Astrocyte of the spinal cord (primary cell): ENCODE measurements at places on chromosomes 13 and 19.

- DNase-seq, result no peak
Measured at GRCh38 chr19:46022061-46022430, 807 bp downstream of the PGLYRP1 start.

DNA sequence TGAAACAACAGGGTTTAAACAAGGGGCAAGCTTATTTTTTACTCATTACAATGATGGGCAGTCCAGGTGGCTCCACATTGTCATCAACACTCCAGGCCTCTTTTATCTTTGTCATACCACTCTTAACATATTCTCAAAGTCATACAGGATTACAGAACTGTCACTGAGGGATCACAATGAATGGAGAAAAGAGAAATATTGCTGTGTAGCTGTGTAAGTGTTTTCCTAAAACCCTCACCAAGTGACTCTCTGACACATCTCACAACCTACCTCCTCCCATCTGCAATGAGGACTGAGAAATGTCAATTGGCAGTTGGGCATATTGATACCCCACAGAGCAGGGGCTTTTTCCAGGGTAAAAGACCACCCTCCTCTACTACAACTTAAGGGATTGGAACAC is 562.1 kb downstream of the TBC1D4 start:
- DNase-seq, result no peak

DNA sequence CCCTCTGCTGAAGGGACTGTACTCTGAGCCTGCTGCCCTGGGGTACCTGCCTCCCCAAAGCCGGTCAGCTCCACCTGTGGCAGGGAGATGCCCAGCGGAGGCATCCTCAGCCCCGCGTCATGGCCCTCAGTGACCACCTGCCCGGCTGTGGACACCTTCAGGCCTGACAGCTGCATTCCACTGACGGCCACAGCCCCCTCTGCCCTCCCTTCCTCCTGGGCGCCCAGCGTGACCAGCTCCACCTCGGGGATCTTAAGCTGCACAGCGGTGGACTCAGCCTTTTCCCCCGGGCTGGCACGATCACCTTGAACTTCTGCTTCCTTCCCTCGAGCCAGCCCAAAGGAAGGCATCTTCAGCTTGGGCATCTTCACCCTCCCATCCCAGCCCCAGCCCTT is 4.8 kb upstream of the HIPK4 start:
- no peak for DNase-seq

DNA sequence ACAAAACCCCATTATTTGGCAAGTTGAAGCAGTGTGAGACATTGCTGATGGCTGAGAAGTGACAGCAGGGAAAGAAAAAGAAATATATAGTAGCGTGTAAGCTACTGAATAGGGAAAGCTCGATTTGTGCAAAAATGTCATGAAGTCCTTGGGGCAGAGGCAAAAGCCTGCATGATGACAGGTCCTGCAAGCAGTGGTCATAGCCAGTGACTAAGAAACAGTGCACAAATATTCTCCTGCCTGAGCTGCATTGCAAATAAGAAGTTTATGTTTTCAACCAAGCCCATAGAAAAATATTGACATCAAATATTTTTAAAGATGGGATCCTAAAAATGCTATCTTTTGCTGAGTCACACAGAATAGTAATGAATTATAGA is 270.0 kb downstream of the SLITRK6 start:
- DNase-seq, result peak; percentile 16

- DNase-seq, result no peak
Measured at GRCh38 chr19:38375748-38376147, 1.4 kb downstream of the PSMD8 start.

- DNase-seq, result no peak
Measured at GRCh38 chr19:56718231-56718630, 46.7 kb upstream of the ZNF835 start.

DNA sequence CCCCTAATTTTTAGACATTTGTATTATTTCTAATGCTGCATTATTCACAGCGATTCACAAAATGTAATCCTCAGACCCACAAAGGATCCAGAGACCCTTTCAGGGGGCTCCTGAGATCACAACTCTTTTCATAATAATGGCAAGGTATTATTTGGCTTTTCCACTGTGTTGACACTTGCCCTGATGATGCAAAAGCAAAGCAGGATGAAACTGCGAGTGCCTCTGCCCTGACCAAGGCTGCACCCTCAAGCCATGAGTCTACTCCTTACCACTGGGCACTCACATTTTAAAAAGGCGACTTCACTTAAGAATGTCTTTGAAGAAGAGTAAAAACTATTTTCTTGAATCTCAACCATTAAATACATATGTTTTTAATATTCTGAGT is 11.4 kb downstream of the ELF1 start:
- DNase-seq, result no peak
